NCI-H1694 (cell line): ENCODE measurements at places on chromosomes 2 and 18.

DNA sequence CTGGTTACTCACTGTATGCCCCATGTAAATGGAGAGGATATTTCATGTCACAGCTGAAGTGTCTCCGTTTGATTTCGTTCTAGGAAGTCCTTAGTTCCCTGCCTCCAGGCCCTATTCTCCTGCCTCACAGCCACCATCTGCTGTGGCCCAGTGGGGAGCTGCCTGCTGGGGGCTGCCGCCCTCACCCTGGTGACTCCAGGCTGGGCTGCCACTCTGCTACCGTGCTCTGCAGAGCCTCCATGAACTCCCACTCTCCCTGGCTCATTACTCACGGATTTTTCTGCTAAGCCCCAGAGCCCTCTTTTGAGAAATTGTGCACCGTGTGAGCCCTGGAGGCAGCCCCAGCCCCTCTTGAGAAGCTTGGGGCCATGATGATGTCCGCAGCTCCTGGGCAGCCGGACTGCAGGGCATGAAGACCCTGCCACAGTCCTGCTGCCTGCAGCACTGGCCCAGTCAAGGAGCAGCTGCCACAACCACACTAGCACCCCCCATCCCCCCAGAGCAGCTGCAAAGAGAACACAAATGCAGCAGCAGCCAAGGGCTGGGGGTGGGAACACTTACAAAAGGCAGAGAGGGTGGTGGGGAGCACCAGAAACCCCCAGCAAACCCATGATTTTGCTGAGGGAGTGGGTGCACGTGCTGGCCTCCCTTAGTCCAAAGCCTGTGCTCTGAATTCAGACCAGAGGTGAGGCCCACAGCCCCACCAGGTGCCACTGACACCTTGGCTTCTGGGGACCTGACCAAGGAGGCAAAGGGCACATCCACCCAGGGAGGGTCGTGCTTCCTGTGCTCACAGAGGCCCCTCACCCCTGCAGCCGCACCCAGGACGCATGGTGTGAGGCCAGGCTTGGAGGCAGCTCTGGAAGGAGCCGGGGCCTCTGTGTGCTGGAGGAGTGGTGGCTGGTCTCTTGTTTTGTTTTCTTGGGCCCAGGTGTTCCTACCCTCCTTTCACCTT, 270.2 kb upstream of the RAB6C start:
- DNase-seq, result peak; percentile 46

- no peak for DNase-seq
These were observed 25.6 kb downstream of the IKZF2 start for GRCh38 chr2:213125646-213126347.

DNA sequence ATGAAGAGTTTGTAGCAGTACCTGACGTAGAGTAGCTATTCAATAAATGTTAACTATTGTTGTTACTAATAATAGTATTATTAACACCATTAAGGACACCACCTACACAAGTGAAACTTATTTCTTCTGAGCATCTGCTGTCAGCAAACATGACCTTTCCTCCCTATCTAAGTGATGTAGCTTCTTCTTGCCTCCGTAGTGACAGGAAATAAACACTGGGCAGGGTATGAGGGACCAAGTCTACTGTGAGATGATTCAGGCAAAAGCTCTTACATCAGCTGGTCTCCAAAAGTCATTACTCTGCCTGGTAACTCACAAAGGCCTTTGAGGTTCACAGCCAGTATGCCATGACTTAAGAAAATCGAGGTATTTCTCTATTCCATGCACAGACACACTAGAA, 750.5 kb downstream of the CPS1 start:
- DNase-seq, result no peak

GRCh38 chr2:193505620-193506019, 1310.9 kb upstream of the TMEFF2 start:
- DNase-seq, result no peak

DNA sequence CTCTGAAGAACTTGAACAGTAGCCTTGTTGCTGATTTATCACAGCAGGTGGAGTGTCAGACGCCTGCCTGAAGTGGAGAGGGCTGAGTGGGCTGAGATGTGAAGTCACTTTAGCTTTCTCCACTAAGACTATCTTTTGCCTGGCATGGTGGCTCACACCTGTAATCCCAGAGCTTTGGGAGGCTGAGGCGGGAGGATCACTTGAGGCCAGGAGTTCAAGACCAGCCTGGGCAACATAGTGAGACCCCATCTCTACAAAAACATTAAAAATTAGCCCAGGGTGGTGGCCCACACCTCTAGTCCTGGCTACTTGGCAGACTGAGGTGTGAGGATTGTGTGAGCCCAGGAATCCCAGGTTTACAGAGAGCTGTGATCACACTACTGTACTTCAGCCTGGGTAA, 60.6 kb upstream of the TTC39C start:
- no peak for DNase-seq

DNA sequence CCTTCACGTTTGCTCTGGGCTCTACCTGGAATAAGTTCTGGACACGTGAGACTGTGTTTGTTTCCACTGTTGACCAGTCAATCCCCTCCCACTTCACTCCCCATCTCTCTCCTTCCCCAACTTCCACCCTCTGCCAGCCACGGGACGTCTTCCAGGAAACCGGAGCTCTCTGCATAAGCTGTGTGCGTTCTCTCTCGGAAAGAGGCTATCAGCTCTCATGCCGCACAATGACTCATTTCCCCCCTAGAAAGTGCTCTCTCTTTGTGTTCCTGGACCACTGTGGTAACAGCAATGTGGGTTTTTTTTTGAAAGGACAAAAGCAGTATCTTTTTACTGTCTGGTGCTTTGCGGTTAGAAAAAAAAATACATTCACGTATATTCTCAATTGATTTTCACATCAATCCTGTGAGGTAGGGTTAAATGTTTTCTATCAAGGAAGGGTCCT, 10.2 kb downstream of the PROKR1 start:
- DNase-seq, result no peak

- DNase-seq, result no peak
These were observed 401.6 kb downstream of the PARD3B start for GRCh38 chr2:204946892-204947291.

DNA sequence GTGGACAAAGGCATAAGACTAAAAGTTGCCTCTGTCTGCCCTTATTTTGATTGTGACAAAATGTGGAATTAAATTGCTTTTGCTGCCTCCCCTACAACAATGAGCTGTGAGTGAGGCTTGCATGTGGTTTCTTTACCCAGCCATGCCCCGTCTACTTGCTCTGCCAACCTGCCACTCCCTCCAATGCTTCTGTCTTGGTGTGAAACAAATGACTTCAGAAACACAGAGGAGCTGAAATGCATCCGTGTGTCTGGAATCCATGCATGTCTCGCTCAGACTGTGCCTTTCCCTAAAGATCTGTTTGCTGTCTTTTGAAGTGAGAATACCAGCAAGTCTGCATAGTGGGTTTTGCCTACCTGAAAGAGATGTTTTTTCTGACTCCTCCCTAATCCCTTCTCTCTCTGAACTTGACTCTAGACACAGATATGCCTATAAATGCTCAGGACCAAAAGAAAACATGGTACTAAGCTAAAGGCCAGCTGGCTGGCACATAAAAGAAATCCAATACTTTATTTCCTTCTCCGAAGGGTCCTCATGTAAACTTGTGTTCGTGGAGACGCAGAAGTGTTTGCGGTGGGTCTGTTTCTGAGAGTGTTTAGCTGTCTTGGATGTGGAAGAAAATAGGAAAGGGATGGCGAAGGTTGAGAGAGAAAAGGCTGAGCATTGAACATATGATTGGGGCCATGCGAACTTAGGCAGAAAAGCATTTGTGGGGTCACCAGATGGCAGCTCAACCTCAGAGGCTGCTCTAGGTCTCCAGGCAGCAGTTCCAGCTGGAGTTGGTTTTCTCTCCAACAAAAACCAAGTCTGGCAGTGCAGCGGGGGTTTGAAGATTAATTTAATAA, 120.5 kb downstream of the CCBE1 start:
- no peak for DNase-seq
